ENCODE measurements at places on chromosomes 2 and 18.
A peak's percentile ranks its signal among the peaks of the same experiment; 100 is the strongest.

GRCh38 chr2:72891091-72891818 lies 4.0 kb downstream of the SPR start:
- no peak for DNase-seq

DNA sequence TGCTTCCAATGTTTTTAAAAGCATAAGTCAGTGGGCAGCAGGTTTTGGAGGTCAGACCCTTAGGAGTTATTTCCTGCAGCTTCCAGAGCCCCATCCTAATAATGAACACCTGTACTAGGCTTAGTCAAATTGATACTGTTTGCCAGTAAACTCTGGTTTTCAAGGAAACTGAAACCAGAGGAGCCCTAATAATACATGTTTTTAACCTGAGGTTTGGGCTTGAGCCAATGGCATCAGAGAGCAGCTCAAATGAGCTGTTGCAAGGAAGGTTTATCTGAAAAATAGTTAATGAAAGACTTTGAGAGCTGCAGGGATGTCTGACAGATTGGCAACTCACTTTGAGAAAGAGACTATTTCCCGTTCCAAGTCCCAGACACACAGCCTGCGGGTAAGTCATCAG lies 54.6 kb downstream of the DCC start:
- DNase-seq: no peak

GRCh38 chr2:179991344-179991743 lies 15.8 kb downstream of the CWC22 start:
- peak; percentile 13 for DNase-seq

DNA sequence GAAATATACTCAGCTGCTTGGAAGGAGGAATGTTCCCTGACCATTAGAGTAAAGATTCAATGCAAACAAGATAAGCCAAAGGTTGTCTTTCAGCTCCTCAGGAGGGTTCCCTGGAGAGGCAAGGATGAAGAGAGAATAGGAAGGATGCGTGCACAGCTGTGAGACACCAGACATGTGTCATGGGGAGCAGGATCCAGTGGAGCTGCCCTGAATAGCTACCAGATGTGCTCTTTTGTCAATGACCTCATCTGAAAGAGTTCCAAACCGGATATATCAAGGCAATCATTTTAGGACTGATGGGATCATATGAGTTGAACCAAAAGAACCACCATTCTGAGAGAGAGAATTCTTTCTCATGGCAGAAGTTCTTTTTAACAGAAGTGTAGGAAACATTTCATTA lies 490.6 kb downstream of the IRS1 start:
- DNase-seq: no peak

GRCh38 chr2:33765122-33765521 lies 166.0 kb upstream of the FAM98A start:
- DNase-seq: no peak

DNA sequence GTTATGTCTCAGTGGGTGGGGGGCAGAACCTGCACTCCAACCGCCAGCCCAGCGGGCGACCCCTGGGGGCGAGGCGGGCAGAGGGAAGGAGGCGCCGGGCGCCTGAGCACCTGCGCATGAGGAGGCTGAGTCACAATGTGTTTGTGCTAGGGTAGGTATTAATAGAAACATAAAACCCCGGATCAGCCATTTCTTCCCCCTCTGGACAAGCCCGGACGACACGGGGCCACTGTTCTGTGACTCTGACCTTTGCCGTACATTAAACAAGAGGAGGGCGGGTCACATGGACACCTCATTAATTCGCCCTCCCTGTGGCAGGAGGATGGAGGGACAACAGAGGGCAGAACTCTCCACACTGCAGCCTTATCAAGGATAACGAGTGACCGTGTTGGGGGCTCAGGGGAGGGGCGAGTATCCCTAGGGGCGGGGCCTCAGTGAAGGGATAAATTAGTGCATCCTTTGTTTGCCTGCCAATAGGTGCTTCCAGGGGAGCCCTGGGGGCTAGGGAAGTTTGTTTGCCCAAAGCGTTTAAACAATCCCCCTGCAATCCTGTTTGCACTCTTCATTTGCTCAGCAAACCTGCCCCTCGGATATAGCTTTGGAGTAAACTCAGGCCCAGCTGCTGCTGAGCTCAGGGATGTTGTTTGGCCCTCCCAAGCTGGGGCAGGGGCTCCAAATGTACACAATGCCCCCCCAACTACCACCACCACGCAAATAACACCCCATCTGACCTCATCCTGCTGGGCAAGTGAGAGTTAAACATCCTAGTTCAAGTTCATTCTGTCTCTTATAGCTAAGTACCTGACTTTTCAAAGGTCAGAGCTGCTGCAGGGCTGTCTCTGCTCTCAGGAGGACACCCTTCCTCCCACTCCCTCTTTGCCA lies 171.2 kb upstream of the GLI2 start:
- no peak for DNase-seq

GRCh38 chr2:8993196-8993901 lies 10.1 kb downstream of the MBOAT2 start:
- no peak for DNase-seq

Data from G401 (cell line).